Upper lobe of right lung (tissue), 1 donor: ENCODE measurements at places on chromosomes 6 and 20.

- DNase-seq: no peak
Measured at GRCh38 chr20:47428851-47429336, 72.4 kb upstream of the ZMYND8 start.

- DNase-seq: no peak
Measured at GRCh38 chr20:61205769-61206168, 46.3 kb upstream of the CDH4 start.

DNA sequence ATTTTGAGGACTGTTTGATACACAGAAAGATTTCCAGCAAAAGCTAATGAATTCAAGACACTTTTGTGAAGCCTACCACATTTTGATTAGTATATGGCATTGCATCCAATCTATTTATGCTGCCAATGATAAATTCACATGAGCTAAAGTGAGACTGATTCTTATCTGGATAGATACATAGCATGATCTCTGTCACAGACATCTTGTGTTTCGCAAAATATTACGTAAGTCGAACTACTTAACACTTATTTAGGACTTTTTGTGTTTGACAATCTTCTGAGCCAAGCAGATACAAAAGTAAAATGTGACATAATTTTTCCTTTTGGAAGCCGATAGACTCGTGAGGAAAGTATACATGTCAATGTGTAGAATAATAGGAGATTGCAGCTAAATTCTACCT, 251.6 kb downstream of the HACE1 start:
- DNase-seq: no peak

DNA sequence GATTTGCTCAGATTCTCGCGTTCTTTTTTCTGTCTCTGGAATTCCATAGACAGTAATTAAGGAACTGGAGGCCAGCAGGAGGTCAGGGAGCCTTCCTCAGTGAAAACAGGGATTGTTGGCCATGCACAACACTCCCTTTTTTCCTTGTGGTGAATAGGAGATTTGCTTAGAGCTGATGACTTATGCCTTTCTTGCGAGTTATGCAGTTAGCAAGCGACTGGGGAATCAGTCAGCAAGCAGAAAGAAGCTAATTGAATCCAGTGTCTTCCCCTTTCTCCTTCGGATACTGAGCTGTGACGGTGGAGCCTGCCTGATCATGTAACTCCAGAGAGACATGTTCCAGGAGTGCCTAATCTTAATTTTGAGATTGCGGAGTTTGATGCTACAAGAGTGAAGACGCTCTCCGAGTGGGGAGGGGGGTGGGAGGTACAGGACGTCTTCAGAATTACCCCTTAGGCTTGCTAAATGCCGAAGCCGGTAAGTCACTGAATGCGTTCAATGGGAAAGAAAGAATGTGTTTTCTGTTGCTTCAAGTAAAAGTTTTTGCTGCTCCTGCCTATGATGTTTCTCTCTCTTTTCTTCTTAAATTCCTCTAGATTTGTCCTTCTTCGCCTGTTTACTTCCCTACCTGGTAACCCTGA, 165.9 kb downstream of the SASH1 start:
- no peak for DNase-seq

DNA sequence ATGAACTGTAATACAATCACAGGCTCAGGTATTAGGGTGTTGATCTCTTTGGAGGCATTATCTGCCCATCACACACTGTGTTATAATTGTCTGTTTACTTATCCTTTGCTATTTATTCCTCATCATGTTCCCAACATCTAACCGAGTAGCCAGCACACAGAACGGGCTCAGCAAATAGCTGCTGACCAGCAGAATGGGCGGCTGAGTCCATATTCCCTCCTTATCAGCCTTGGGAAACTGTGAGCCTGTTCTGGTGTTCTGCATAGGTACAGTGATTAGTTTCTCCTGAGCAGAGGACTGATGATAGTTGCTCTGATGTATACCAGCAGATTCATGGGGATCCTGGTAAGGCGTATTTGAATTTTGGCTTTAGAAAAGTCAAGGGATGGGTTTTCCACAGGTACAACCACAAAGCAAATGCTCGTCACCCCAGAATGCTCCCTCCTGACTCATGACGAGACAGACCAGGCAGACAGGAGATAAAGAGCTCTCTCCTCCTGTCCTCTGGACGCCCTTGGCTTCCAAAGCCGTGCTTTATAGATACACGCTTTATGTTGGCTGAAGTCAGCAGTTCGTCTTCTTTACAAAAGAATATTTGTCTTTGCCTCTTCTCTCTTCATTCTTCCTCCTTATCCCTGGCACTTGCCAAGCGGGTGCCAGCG, 166.7 kb downstream of the TTLL2 start:
- DNase-seq: peak; percentile 3

DNA sequence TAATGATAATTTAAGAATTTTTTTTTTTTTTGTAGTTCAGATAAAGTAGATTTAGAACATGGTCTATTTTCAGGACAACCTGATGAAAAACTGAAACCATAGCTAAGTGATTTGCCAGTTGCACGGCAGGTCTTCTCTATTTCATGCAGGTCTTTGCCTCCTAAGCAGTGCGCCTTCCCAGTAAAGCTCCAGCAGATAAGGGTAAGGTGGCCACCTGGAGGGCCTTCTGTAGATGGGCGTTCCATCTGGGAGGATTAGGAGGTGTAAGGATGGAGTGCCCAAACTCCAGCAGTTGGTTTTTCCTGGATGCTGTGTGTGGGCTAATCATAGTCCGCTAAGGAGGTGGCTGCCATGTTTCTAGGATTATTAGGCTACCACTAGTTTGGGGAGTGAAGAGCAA, 107.1 kb downstream of the ARID1B start:
- no peak for DNase-seq

DNA sequence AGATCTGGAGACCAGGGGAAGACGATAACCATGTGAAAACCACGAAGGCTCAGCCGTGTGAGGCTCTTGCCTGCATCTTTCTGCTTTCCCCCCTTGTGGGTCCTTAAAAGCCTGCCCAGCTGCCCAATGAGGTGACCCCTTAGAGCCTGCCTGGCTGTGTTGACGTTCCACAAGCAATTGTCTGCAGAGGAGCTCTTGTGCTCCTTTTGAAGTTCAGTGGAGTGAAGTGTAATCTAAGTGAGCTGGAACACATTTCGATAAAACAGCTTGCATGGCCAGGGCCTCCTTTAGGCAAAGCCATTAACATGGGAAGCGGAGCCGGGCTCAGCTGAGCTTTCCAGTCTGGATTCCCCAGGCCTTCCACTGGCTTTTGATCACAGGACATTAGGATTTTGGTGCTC, 27.3 kb upstream of the TCP11 start:
- no peak for DNase-seq

DNA sequence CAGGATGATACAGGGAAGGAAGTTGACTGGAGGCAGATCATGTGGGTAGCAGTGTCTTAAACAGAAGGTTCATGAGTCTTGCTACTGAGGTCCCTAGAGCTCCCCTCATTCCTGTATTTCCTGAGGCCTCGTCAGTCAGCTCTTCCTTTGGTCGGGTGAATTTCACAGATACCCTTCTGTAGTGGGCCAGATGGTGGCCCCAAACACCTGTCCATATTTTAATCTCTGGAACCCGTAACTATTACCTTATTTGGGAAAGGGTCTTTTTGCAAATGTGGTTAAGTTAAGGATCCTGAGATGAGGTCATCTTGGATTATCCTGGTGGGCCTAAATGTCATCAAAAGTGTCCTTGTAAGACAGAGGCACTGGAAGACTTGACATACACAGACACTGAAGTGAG, 9.6 kb downstream of the KCNS1 start:
- DNase-seq: no peak

DNA sequence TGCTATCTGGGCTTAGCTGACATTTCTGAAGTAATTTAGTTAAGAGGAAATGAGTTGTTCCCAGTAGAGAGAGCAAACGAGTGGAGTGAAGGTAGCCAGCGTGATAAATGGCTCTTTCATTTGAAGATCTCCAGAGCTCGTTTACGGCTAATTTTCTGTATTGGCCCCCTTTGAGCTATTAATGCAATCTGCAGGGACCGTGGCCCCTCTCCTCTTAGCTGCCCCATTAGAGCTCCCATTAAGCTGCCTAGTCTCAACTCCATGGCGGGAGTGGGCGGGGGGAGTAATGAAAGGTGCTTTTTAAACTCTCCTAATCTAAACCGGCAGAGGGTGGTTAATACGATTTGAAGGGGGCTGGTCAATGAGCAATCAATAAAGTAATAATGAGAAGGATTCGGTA, 12.5 kb downstream of the TFAP2B start:
- no peak for DNase-seq
